ENCODE measurements at places on chromosomes 1 and 21.

- no peak for DNase-seq
Measured at GRCh38 chr1:27318596-27318995, 3.4 kb upstream of the TMEM222 start.

GRCh38 chr1:186113461-186113860 is 261.6 kb downstream of the TPR start:
- no peak for DNase-seq

DNA sequence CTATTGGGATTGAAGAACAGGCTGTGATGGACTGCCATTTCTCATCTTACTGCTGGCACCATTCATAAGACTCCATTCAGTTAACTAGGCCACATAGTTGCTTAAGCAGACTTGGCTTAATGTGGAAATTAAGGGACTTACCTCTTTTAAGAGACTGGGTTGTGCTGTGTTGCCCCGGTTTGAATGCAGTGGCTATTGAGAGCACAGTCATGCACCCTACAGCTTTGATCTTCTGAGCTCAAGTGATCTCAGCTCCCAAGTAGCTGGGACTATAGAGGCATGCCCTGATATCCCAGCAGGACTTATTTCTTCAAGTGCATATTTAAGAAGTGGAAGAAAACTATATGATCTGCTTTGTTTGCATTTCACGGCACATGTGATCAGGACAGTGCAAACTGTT is 181.1 kb downstream of the RASAL2 start:
- no peak for DNase-seq

DNA sequence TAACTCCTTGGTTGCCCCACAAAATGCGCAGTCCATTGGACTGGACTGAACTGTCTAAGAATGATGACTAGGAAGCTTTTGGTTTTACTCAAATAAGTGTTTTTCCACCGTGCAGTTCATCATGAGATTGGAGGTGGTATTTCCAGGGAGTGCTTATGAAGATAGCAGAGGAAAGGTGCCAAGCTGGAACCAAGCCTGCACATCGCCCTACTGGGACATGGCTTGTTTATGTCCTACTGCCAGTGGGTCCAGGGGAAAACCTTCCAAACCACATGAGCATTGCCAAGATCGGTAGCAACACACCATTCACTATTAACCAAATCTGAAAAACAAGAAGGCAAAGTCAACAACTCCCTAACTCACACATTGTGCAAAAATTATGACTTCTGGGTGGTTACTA is 54.7 kb upstream of the DSCAM start:
- no peak for DNase-seq
